ENCODE measurements at places on chromosomes 4 and X.
A peak's percentile ranks its signal among the peaks of the same experiment; 100 is the strongest.

- no peak for DNase-seq
Measured at GRCh38 chr4:72974694-72975487, 94.6 kb downstream of the COX18 start.

- DNase-seq = peak; percentile 15
Measured at GRCh38 chr4:78737035-78737434, 39.1 kb upstream of the BMP2K start.

DNA sequence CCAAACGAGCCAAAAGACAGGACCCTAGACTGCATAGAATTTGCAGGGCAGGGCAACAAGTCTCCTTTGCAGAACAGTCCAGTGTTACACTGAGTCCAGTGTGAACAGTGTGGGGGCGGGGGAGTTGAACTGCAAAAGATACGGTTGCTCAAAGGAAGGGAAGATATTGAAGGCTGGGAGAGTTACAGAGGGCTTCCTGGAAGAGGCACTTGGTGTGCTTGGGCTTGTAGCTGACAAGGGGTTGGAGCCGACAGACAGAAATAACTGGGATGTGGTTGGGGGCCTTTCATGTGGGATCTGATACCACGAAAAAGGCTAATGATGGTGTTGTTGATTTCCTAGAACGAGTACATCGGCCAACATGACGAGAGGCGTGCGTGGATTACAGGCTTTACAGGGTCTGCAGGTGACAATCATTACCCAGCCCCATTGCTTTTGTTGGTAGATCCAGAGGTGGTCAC lies 6.1 kb downstream of the XPNPEP2 start:
- DNase-seq = no peak

GRCh38 chrX:71454222-71454621 lies 78.7 kb upstream of the OGT start:
- no peak for DNase-seq

DNA sequence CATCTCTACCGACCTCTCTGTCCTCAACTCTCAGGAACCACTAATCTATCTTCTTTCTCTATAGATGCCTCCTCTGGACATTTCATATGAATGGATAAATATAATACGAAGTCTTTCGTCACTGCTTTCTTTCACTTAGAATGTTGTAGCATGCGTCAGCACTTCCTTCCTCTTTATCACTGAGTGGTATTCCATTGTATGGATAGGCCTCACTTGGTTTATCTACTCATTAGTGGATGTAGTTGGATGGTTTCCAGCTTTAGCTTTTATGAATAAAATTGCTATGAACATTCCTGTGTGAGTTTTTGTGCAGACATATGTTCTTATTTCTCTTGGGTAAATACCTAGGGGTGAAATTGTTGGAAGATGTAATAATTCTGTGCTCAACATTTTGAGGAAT lies 528.2 kb upstream of the FAT1 start:
- DNase-seq = no peak

DNA sequence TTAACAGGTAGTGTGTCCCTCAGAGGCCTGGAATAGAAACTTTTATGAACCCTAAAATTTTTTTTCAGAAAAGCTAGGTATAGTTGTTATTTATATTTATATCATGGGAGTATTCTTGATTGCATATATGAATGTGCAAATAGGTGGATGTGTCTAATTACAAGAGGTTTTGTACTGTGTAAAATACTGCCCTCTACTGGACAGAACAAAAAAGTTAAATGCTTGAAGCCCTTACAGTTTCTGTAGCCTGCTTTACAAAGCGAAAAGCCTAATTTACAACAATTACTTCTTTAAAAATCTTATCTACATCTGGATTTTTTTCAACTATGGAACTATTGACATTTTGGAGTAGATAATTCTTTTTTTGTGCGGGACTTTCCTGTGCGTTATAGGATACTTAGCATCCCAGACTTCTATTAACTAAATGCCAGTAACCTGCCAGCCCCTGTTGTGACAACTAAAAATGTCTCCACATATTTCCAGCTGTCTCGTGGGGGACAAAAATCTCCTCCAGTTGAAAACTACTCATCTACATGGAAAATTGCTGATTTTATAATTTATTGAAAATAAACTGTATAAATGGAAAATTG lies 35.1 kb downstream of the ENPEP start:
- DNase-seq = peak; percentile 51

- no peak for DNase-seq
Measured at GRCh38 chr4:4420421-4420820, 33.5 kb downstream of the NSG1 start.

- DNase-seq = peak; percentile 67
Measured at GRCh38 chr4:104494822-104495559, at the start of gene CXXC4. Gene CXXC4 (minus strand): TSS chr4:104494894. CDS start chr4:104491802, 3,092 bp downstream.

- no peak for DNase-seq
Measured at GRCh38 chr4:87559090-87559837, 30.1 kb upstream of the SPARCL1 start.

DNA sequence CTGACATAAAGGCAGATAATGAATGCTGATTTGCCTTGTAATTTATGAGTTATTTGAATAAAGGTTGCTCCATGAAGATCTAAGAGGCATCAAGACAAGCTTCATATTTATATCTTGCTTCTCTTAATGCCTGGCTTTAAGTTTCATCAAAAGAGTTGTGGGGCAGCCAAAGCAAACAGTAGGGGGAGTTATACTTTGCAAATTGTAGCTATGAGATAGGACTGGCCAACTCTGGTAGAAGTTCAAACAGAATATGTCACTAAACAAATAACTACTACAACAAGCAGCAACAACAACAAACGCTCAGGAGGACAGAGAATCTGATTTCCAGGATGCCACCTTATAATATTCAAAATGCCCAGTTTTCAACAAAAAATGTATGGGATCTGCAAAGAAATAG lies 69.1 kb upstream of the PLAC1 start:
- no peak for DNase-seq

- no peak for DNase-seq
Measured at GRCh38 chr4:181083757-181084361, 1159.3 kb upstream of the TENM3 start.

GRCh38 chrX:154056770-154057241 lies 37.1 kb upstream of the IRAK1 start:
- no peak for DNase-seq

- DNase-seq = no peak
Measured at GRCh38 chrX:154459832-154460231, 1.8 kb downstream of the PLXNA3 start.

DNA sequence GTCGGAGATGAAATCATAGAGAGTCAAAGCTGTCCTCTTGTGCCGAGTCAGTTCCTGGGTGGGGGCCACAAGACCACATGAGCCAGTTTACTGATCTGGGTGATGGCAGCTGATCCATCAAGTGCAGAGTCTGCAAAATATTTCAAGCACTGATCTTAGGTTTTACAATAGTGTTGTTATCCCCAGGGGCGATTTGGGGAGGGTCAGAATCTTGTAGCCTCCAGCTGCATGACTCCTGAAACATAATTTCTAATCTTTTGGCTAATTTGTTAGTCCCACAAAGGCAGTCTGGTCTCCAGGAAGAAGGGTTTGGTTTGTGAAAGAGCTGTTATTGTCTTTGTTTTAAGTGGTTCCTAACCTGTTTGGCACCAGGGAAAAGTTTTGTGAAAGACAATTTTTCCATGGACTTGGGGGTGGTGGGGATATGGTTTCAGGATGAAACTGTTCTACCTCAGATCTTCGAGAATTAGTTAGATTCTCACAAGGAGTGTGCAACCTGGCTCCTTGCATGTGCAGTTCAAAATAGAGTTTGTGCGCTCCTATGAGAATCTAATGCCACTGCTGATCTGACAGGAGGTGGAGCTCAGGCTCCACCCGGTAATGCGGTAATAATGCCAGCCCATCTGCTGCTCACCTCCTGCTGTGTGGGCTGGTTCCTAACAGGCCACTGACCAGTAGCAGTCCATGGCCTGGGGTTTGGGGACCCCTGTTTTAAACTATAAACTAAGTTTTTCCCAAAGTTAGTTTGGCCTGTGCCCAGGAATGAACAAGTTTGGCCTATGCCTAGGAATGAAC lies 29.2 kb downstream of the METAP1 start:
- no peak for DNase-seq

DNA sequence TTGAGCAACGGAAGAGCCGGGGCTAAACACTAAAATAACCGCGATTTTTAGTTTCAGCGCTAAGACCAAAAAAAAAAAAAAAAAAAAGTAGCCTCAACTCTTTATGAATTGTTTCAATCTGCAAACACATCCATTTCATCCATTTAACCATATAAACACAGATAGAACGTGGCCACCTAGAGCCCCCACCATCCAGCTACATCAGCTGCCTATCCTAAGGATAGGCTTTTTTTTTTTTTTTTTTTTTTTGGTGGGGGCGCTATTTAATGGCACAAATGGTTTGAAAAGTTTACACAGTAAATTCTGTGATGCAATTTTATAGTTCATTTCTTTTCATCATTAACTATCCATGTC lies 492 bp upstream of the HDAC8 start:
- no peak for DNase-seq

- DNase-seq = no peak
Measured at GRCh38 chrX:56462389-56462788, 101.0 kb upstream of the UBQLN2 start.

DNA sequence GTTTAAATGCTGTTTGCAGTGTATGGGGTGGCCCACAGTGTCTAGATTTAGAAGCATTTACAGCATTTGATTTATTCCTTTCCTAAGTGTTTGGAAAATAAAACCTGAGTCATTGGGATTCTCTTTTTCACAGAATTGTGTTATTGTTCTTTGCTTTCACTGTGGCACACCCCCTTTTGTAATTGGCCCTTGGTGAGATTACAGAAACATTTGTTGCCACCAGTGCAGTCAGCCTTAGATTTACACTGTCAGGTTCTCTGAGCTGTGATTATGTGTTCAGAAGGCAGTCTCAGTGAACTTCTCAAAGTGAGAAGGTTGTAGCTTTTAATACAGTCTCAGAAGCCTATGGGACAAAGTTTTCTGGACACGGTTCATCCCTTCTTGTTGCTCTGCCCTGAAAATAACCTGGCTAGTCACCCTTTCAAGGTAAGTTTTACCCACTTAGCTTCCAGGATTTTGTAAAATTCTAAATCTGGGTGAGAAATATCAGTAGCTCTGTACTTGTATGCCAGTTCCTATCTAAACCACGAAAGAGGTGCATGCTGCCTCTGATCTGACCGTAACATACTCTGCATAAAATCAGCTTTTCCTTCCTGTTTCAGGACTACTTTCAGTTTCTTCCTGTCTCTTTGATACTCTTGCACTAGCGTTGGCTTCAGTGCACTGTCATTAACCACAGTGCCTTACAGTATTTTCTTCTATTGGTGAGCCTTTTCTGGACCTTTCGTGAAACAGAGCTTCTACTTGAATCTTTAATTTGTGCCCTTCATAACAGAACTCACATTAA lies 12.6 kb downstream of the RUFY3 start:
- DNase-seq = peak; percentile 70

GRCh38 chr4:108533876-108534275 lies 86.5 kb upstream of the RPL34 start:
- no peak for DNase-seq

GRCh38 chr4:3736806-3737205 lies 29.4 kb upstream of the ADRA2C start:
- DNase-seq = no peak

GRCh38 chrX:13311560-13311959 lies 8.3 kb downstream of the ATXN3L start:
- no peak for DNase-seq

DNA sequence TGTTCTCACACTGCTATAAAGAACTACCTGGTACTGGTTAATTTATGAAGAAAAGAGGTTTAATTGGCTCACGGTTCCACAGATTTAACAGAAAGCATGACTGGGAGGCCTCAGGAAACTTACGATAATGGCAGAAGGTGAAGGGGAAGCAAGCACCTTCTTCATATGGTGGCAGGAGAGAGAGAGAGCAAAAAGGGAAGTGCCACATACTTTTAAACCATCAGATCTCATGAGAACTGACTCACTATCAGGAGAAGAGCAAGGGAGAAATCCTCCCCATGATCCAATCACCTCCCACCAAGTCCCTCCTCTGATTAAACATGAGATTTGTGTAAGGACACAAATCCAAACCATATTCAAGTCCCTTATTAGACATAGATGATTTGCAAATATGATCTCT lies 12.3 kb upstream of the RAP2C start:
- DNase-seq = no peak

GRCh38 chrX:103831803-103832544 lies at the start of gene RAB9B:
Gene RAB9B (minus strand): TSS chrX:103832257. CDS start chrX:103825784, 6,473 bp downstream.
- DNase-seq = peak; percentile 70

GRCh38 chr4:25330335-25330734 lies 17.8 kb downstream of the ZCCHC4 start:
- no peak for DNase-seq

DNA sequence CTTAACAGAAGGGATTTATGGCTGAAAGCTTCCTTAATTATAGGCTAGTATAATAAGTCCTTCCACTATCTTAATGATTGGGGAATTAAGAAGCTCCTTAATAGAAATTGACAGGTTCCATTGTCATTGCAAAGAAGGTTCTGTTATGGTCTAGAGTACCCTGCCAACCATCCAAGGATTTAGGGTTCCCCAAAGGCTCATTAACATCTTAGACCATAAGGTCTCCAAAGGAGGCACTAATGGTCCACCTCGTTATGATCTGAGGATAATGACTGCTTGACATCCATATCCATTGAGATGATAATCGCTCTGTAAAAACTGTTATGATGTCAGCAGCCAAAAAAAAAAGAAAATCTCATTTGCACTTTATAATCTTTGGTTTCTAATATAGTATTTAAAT lies 441.6 kb downstream of the GBA3 start:
- no peak for DNase-seq
